ENCODE measurements at places on chromosomes 6 and 20. TPM values are rescaled to one million over a fixed set of nuclear protein-coding genes. Genes with fewer than 3 reads are reported as not detected.

DNA sequence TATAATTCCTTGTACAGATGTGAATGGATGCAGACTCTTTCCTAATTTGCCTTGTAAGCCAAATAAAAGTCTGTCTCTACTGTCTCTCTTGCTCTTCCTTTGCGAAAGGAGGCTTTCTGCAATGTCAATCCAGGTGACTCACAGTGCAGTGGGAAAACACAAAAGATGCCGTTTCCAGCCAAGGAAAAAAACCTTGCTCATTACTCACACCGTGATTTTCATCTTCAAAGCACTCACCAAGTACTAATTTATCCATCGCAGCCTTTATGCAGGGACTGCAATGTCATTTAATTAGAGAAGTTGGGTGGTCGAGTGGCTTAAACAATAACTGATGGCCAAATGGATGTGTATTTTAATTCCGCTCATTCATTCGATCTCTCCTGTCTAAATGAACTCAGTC lies 23.8 kb downstream of the SAYSD1 start:
- H3K36me3 ChIP-seq, result no peaks in the 10 kb centered on the region
- H3K27me3 ChIP-seq, result peaks cover 78% of the 10 kb centered on the region
- H3K4me3 ChIP-seq, result no peak overlapping the region
- H3K27ac ChIP-seq, result no peak overlapping the region

- no peak overlapping the region for H3K27ac ChIP-seq
- H3K4me3 ChIP-seq, result peak overlapping the region; percentile 85
- peaks cover 79% of the 10 kb centered on the region for H3K27me3 ChIP-seq
Observed at GRCh38 chr20:31968291-31969126, 558 bp downstream of the XKR7 start.

DNA sequence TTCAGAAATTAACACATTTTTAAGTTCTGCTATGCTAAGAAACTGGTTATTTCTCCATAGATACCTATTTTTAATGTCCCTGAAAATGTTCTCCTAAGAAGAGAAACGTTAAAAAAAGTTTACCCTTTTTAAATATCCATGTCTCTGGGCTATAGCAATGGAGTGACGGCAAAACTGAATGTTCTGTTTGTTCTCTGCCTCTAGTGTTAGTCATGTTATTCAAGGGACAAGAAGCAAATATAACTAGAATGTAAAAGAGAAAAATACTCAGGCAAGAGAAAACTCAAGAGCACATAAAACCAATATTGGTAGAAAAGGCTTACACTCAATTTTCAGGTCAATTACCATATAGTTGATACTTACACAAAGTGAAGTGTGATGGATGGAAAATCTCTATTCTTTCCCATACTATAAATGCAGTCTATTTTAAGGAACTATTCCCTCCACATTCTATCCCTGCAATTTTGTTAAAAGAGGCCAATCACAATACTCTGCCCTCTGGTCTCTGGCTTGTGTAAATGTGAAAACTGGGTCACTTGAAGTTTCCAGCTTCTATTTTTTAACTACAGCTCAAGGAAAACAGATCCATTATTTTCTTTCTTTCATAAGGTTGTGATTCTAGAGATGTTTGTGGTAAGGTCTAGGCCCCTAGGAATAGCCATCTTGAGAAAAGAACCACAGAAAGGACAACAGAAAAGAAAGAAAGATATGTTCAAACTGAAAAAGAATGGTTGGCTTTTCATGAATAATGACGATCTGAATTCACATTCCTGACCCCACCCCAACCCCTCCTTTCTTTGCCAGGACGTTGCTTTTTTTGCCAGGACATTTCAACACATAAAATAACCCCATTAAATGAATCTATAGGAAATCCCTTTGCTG lies 200.3 kb upstream of the FAM83B start:
- no peaks in the 10 kb centered on the region for H3K27me3 ChIP-seq
- H3K4me1 ChIP-seq, result no peaks in the 10 kb centered on the region
- no peak overlapping the region for H3K27ac ChIP-seq
- H3K36me3 ChIP-seq, result no peaks in the 10 kb centered on the region
- H3K4me3 ChIP-seq, result no peak overlapping the region
- no peak for DNase-seq

GRCh38 chr6:50822078-50822476 lies 3.4 kb downstream of the TFAP2B start:
- H3K27me3 ChIP-seq, result peaks cover 94% of the 10 kb centered on the region
- H3K27ac ChIP-seq, result peak overlapping the region; percentile 77
- no peaks in the 10 kb centered on the region for H3K36me3 ChIP-seq
- peaks cover 60% of the 10 kb centered on the region for H3K4me1 ChIP-seq
- DNase-seq, result no peak

DNA sequence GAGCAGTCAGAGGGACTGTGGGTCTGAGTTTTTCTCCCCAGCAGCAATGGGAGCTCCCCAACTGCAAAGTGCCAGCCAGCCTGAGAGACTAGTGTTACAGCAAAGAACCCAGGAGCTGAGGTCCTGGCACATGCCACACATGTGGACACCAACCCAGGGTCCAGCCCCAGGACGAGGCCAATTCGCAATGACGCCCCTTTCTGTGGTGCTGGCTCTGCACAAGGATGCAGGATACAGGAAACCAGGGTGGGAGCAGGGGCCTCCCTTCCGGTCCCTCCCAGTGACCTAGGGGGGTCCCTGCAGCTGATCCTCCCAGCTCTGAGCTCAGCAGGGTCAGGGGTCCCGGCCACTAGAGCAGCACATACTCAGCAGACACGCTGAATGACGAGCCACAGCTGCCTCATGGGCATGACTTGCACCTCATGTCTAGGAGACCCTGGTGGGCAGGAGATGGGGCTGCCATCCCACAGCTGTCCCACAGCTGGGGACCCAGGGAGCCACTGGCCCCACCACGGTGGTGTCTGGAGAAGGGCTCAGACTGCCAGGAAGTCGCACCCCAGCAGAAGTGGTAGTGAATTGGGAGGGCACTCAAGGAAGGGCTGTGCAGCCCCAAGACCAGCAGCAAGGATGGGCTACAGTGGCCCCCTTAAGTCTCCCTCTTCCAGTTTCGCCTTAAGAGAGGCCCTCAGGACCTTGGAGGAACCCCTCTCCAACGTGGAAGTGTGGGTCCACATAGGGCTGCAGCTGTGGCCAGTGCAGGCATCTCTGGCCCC lies 3.6 kb downstream of the ARFRP1 start:
- peaks cover 13% of the 10 kb centered on the region for H3K4me1 ChIP-seq
- peaks cover 13% of the 10 kb centered on the region for H3K36me3 ChIP-seq
- no peak for DNase-seq
- no peak overlapping the region for H3K4me3 ChIP-seq

GRCh38 chr20:18005170-18005989 lies 36.6 kb downstream of the MGME1 start:
- no peak overlapping the region for H3K27ac ChIP-seq
- no peaks in the 10 kb centered on the region for H3K36me3 ChIP-seq
- DNase-seq, result no peak
- no peaks in the 10 kb centered on the region for H3K27me3 ChIP-seq
- H3K4me1 ChIP-seq, result peaks cover 21% of the 10 kb centered on the region
- H3K4me3 ChIP-seq, result no peak overlapping the region

DNA sequence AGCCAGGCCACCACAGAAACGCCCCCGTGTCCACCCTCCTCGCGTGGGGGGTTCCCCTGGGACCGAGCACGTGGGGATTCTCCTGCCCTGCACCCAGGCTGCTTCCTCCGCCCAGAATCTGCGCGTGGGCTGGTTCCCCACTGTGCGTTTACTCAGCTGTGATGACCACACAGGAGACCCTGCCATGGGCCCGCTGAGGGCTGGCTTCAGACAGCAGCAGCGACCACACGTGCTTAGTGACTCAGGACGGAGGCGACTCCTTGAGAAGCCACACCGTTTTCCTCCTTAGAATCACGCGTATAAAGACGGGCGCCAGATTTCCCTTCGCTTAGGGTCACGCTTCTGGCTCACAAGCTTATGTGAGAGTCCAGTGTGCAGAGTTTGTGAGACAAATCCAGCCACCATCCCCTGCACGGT lies 63.9 kb upstream of the PDE10A start:
- DNase-seq, result no peak
- H3K36me3 ChIP-seq, result no peaks in the 10 kb centered on the region
- peaks cover 10% of the 10 kb centered on the region for H3K27me3 ChIP-seq
- peaks cover 14% of the 10 kb centered on the region for H3K4me1 ChIP-seq
- H3K27ac ChIP-seq, result no peak overlapping the region

Gene WFDC5
- not detected for total RNA-seq

Gene CDH22
- total RNA-seq, result 0.18 TPM

DNA sequence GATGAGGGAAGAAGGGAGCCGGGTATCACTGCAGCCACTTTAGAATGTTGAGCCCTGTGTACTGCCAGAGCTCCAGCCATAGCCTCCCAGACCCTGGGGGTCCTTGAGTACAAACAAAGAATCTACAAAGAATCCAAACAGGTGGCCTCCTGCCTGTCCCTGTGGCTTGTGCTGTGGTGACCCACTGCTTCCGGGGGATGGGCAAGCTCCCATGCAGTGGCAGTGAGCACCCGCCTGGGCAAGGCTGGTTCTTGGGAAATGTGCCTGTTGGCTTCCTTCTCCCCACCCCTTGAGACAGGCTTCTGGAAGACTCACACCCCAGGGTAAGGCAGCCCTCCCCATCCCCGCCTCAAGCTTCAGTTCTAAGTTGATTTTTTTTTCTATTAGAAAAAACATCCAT lies 13.9 kb downstream of the SIRPA start:
- H3K27ac ChIP-seq, result no peak overlapping the region
- no peaks in the 10 kb centered on the region for H3K27me3 ChIP-seq
- no peaks in the 10 kb centered on the region for H3K36me3 ChIP-seq
- H3K4me1 ChIP-seq, result peaks cover 3% of the 10 kb centered on the region
- no peak for DNase-seq
- H3K4me3 ChIP-seq, result no peak overlapping the region

- H3K27me3 ChIP-seq, result no peaks in the 10 kb centered on the region
- H3K36me3 ChIP-seq, result no peaks in the 10 kb centered on the region
- peak overlapping the region; percentile 79 for H3K27ac ChIP-seq
Observed at GRCh38 chr6:167832497-167833395, 6.0 kb downstream of the AFDN start.

DNA sequence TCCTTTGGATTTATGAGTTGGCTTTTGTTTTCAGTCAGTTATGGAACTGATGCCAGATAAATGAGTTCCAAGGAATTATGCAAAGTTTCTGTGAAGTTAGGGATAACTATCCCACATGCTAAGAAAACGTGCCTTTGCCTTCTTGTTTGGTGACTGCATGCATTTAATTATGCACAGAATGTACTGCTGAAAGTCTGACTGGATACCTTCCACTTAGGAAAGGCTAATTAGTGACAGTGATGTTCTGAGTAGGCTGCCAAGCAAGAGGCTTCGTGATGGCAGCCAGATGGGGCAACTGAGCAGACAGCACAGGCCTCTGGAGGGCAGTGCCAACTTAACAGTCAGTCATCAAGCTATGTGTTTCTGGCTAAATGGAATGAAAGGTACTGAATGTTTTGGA lies 289.9 kb downstream of the CD109 start:
- H3K36me3 ChIP-seq, result no peaks in the 10 kb centered on the region
- H3K4me1 ChIP-seq, result peaks cover 4% of the 10 kb centered on the region
- H3K4me3 ChIP-seq, result no peak overlapping the region
- no peaks in the 10 kb centered on the region for H3K27me3 ChIP-seq
- no peak for DNase-seq

GRCh38 chr6:110430236-110430635 lies 14.9 kb upstream of the DDO start:
- no peak overlapping the region for H3K4me3 ChIP-seq
- H3K27me3 ChIP-seq, result peaks cover 27% of the 10 kb centered on the region
- no peak for DNase-seq
- no peaks in the 10 kb centered on the region for H3K36me3 ChIP-seq
- H3K27ac ChIP-seq, result no peak overlapping the region

DNA sequence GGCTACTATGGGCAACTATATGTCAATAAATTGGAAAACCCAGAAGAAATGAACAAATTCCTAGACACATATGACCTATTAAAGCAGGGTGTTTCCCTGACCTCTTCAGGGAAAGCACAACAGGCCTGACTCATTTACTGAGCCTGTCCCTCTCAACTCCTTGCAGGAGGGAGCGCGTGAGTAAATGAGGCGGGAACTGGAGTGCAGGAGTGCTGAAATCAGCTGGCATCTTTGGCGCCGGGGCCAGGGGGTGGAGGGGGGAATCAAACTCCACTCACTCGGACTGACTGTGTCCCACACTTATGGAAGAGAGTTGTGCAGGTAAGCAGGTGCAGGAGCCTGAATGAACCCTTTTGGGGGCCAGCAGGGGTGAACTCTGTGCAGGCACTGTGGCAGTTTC lies 671.2 kb upstream of the PTCHD4 start:
- H3K27ac ChIP-seq, result no peak overlapping the region
- no peak for DNase-seq
- no peaks in the 10 kb centered on the region for H3K36me3 ChIP-seq
- no peak overlapping the region for H3K4me3 ChIP-seq

Gene HLA-C
- 125 TPM for total RNA-seq

Gene RCAN2
- total RNA-seq, result 4.0 TPM

DNA sequence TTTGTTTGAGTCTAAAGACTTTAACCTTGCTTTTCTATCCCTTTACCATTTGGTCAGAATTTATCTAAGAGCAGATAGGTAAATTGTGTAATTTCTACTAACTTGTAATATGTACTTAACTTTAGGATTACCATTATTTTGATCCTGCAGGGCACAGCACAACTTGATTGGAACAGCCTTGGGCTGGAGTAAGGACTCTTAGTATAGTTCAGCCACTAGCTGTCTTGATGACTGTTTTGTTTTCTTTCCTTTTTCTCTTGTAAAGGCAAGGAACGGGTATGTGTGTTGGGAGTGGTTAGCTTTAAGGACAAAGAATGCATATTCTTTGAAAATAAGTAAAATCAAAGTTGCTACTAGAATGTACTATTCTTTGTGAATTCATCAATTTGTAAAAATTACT lies 203.2 kb downstream of the ZFAND3 start:
- H3K4me1 ChIP-seq, result peaks cover 12% of the 10 kb centered on the region
- H3K36me3 ChIP-seq, result no peaks in the 10 kb centered on the region
- no peak overlapping the region for H3K27ac ChIP-seq
- no peak for DNase-seq
- H3K27me3 ChIP-seq, result no peaks in the 10 kb centered on the region

Data from mesothelial cell of epicardium (in vitro differentiated cells).